ENCODE measurements at places on chromosomes 4 and X.

- no peak for DNase-seq
These were observed 42.0 kb downstream of the USP26 start for GRCh38 chrX:133054761-133055405.

GRCh38 chr4:186910385-186910784 lies 186.7 kb upstream of the FAT1 start:
- no peak for DNase-seq

GRCh38 chr4:95985791-95986550 lies 146.1 kb downstream of the PDHA2 start:
- DNase-seq = no peak

GRCh38 chr4:83392562-83392961 lies 57.9 kb upstream of the HPSE start:
- no peak for DNase-seq

GRCh38 chrX:125293850-125294780 lies 25.6 kb upstream of the TEX13C start:
- DNase-seq = no peak

- DNase-seq = no peak
These were observed 66.8 kb upstream of the AFAP1 start for GRCh38 chr4:8006471-8006870.

DNA sequence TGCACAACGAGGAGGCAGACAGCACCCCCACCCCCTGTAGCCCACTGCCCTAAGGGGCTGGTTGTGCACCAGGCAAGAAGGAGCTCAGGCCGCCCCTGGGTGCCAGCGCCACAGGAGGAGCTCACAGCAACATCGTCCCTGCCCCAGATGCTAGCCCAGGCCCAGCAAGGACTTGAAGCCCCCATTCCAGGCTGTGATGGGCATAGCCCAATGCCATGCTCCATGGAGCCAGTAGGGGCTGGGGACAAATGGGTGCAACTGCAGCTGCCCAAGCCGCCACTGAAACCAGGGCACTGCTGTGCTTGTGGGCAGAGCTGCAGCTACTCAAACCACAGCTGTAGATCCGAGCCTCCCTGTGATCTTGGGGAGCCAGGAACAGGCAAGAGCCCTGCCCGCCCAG lies 241.3 kb upstream of the GIMD1 start:
- DNase-seq = no peak

DNA sequence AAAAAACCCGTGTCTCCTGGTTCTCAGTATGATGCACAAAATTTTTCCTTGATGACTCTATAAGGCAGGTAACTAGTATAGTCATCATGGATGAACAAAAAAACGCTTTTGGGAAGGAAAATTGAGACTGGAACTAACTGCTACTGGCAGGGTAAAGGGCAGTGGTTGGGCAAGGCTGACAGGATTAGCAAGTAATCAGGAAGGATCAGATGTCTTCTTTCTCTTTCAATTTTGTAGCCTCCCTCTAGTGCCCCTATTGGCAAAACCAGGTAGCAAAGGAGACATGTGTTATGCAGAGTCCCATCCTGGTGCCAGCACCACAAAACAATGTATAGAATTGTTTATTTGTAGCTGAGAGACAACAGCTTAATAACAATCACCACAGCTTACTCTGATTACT lies 12.8 kb upstream of the SLITRK4 start:
- no peak for DNase-seq

- DNase-seq = no peak
These were observed 8.8 kb downstream of the TMEM150C start for GRCh38 chr4:82553020-82553419.
